ENCODE measurements at places on chromosomes 12 and 14. TPM values are rescaled to one million over a fixed set of nuclear protein-coding genes. Genes with fewer than 3 reads are reported as not detected.

Gene PCED1B
- 2.7 TPM for total RNA-seq

Gene APEX1
- 98.0 TPM for total RNA-seq

Gene LUM
- total RNA-seq: 29.6 TPM

Gene HOXC4
- total RNA-seq: 3.1 TPM

Gene NRL
- 0.81 TPM for total RNA-seq
